ENCODE measurements at places on chromosomes 16 and 17.
A peak's percentile ranks its signal among the peaks of the same experiment; 100 is the strongest.

- H3K36me3 ChIP-seq = no peaks in the 10 kb centered on the region
- no peaks in the 10 kb centered on the region for H3K27me3 ChIP-seq
- peak; percentile 67 for DNase-seq
- H3K27ac ChIP-seq = peak overlapping the region; percentile 75
Measured at GRCh38 chr17:57875290-57876022, 25.6 kb upstream of the MRPS23 start.

GRCh38 chr16:4979164-4979563, 21.0 kb downstream of the SEC14L5 start:
- no peak overlapping the region for H3K4me3 ChIP-seq
- H3K36me3 ChIP-seq = no peaks in the 10 kb centered on the region
- peaks cover 2% of the 10 kb centered on the region for H3K27me3 ChIP-seq
- H3K27ac ChIP-seq = no peak overlapping the region
- no peaks in the 10 kb centered on the region for H3K4me1 ChIP-seq
- no peak for DNase-seq

DNA sequence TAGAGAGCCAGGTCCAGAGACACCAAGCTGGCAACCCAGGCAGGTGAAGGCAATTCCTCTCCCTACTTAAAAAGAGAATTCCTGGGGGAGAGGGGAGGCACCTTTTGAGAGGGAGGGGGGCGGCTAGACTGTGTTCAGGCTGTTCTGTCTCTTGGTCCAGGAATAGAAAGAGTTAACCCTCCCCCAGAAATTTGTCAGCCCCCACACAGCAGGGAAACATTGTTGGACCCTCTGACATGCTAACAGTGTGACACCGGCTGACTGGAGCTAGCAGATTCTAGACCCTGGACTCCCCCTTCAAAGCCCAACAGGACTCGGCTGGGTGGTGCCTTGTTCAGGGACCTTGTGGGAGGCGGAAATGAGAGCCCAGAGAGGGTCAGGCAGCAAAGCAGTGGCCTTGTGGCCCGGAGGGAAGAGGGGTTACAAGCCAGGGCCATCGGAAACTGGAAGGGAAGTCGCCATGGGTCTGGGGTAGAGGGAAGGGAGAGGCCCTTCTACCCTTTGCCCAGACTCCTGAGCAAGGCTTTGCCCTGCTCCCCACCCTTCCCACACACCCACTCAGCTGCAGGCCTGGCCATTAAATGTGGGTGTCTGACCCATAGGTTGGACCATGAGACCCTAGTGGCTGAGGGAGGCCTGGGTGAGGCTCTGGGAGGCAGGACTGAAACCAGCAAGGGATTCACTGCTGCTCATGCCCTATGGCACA, 44.6 kb downstream of the RAI1 start:
- H3K4me1 ChIP-seq = peaks cover 91% of the 10 kb centered on the region
- no peaks in the 10 kb centered on the region for H3K27me3 ChIP-seq
- H3K36me3 ChIP-seq = no peaks in the 10 kb centered on the region
- no peak overlapping the region for H3K4me3 ChIP-seq

DNA sequence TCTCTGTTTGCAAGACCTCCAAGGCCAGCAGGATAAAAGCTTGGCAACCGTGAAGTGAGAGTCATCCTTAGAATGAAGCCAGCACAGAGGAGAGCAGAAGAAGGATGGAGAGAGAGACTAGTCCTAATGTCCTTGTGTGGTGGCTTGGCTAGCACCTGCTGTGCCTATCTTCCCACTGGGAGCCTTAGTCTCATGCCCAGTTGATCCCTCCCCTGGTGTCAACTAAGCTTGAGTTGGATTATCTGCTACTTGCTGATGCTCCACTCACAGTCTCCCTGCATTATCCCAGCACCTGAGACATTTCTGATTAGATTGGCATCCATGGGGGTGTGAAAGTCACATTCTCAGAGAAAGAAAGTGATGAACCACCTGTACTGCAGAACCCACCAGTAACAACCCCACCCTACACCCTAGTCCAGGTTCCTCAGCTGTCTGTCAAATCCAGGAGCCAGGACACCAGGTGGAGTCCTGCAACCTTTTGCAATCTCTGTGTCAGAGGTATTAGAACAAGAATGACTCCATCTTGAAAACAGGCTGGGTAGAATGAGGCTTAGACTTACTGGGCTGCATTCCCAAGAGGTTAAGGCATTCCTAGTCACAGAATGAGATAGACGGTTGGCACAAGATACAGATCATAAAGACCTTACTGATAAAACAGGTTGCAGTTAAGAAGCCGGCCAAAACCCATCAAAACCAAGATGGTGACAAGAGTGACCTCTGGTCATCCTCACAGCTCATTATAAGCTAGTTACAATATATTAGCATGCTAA, 460.2 kb upstream of the C16orf82 start:
- H3K36me3 ChIP-seq = no peaks in the 10 kb centered on the region
- H3K27me3 ChIP-seq = no peaks in the 10 kb centered on the region
- no peak for DNase-seq
- H3K4me1 ChIP-seq = no peaks in the 10 kb centered on the region

GRCh38 chr17:73363442-73364154, 51.8 kb upstream of the CDC42EP4 start:
- no peaks in the 10 kb centered on the region for H3K27me3 ChIP-seq
- no peak overlapping the region for H3K4me3 ChIP-seq
- H3K27ac ChIP-seq = no peak overlapping the region
- H3K36me3 ChIP-seq = no peaks in the 10 kb centered on the region
- no peak for DNase-seq
- no peaks in the 10 kb centered on the region for H3K4me1 ChIP-seq

DNA sequence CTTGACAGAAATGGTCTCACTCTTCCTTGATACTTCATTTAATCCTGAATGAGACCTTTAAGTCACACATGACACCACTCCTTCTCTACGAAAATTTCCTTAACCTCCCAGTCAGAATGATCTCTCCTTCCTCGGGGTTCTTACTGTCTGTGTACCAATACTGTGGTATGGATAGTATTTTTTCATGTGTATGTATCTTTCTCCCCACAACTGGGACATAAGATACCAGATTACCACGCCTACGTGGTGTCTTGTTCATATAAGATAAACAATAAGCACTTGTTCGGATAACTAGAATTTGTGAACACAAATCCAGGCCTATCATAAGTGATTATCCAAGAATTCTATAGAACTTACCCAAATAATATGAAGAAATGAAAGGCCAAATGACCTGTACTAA, 11.3 kb downstream of the NUP88 start:
- no peak overlapping the region for H3K4me3 ChIP-seq
- H3K36me3 ChIP-seq = peaks cover 98% of the 10 kb centered on the region
- no peaks in the 10 kb centered on the region for H3K4me1 ChIP-seq
- DNase-seq = no peak
- H3K27ac ChIP-seq = no peak overlapping the region

DNA sequence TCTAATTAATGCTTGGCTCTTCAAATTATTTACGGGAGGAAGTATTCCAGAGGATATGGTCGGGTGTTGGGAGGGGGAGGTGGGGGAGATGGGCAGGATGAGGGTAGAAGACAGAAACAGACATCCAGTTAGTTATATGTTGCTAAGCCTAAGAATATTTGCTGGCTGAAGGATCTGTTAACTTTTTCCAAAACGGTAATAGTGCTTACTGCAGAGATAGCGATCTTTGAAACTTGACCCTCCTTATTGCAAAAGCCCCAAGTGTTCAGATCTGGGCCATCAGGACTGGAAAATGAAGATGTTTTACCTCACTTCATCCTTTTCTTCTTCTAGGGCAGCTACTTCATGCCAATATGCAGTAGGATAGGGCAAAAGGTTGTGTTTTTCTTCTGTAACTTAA, 27.0 kb upstream of the MMD start:
- no peak overlapping the region for H3K4me3 ChIP-seq
- no peak overlapping the region for H3K27ac ChIP-seq
- H3K36me3 ChIP-seq = no peaks in the 10 kb centered on the region
- H3K27me3 ChIP-seq = no peaks in the 10 kb centered on the region

- no peak overlapping the region for H3K4me3 ChIP-seq
- H3K27ac ChIP-seq = no peak overlapping the region
- H3K4me1 ChIP-seq = no peaks in the 10 kb centered on the region
- H3K36me3 ChIP-seq = no peaks in the 10 kb centered on the region
- no peak for DNase-seq
Measured at GRCh38 chr17:56109836-56110235, 43.4 kb upstream of the ANKFN1 start.

DNA sequence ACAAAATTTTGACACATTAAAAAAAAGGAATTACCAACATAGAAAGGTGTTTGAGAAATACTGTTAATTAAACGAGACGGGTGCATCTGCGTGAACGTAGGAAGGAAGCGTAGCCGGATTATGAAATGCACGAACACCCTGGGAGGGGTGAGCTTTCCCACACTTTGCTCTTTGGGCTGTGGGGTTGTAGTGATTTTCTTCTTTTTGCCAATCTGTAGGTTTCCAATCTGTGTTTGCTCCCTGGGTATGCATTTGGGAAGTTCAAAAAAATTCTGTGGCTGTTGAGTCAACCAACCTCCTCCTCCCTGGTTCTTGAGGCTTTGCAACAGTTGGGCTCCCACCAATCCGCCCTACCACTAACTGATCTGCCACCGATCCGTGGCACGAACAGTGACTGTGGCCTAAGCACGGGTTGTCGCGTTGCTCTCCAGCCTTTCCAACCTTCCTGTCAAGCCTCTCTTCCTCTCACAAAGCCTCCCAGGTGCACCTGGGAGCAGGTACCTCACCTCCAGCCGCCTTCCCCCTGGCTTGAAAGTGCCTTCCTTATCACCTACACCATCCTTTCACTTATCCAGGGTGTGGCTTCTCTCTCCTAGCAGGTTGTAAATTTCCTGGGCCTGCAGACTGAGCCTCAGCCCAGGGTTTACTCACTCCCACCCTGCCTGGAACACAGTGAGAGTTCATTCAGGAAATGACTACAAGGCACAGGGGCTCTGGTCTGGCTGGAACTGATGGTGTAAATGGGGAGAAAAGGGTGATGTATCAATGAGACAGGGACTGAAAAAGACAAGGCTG, 16.6 kb downstream of the RTN4RL1 start:
- no peaks in the 10 kb centered on the region for H3K36me3 ChIP-seq
- H3K27ac ChIP-seq = no peak overlapping the region
- H3K27me3 ChIP-seq = no peaks in the 10 kb centered on the region
- no peaks in the 10 kb centered on the region for H3K4me1 ChIP-seq

DNA sequence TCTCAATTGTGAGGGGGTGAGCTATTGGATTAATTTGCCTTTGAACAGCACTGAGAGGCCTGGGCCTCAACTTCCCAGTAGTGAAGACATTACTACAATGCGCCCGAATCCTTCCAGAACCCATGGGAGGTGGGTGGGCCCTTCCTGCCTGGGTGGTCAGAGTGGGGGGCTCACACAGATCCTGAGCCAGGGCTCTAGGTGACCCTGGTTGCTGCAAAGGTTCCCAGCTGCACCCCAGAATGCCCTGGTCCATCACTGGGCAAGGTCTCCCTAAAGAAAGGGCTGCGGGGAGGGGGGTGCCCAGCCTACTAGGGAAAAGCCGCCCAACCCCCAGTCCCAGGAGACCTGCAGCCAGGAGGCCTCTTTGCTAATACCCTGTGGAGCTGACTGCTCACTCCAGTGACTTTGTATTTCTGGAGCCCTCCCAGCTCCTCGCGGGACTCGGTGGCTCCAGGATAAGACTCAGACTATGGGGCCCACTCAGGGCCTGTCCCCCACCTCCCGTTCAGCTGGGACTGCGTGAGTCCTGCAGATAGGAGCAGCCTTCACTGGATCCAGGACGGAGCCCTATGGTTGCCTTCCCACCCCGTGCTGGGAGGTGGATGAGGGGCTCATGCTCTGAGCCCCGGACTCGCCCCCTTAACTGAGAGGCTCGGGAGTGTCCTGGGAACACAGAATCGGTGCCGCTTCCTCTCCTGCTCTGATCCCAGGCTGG, 40.2 kb downstream of the SLC7A5 start:
- H3K27ac ChIP-seq = no peak overlapping the region
- H3K4me1 ChIP-seq = no peaks in the 10 kb centered on the region
- no peak for DNase-seq
- H3K36me3 ChIP-seq = no peaks in the 10 kb centered on the region
- H3K4me3 ChIP-seq = no peak overlapping the region
- no peaks in the 10 kb centered on the region for H3K27me3 ChIP-seq

DNA sequence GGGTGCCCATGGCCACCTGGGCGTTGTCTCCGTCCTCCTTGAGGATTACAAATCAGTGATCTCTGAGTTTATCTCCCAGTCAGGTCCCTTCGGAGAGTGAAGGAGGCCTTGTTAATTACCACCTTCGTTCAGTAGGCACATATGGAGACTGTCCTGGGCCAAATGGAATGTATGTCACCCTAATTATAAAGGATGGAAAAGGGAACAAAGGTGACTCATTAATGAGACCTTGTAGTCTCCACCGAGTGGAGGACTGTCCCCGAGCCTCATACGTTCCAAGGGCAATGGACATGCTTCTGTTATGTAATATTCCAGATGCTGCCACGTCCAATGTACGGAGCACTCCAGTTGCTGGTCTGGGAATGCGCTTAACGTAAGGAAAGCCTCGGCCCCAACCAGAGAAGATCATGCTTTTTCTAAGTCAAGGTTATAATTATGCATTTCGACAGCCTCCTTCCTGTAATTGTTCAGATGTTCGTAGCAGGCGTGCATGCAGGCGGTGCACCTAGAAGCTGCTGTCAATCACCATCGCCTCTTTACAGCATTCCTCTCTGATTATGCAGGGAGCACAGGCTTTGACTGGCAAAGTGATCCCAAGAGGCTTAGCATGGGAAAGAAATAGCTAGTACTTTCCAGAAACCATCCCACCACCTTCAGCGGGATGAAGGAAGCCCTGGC, 22.4 kb upstream of the SEC14L1 start:
- H3K36me3 ChIP-seq = no peaks in the 10 kb centered on the region
- no peak for DNase-seq
- H3K27me3 ChIP-seq = no peaks in the 10 kb centered on the region
- H3K27ac ChIP-seq = no peak overlapping the region
- no peak overlapping the region for H3K4me3 ChIP-seq
- peaks cover 17% of the 10 kb centered on the region for H3K4me1 ChIP-seq

DNA sequence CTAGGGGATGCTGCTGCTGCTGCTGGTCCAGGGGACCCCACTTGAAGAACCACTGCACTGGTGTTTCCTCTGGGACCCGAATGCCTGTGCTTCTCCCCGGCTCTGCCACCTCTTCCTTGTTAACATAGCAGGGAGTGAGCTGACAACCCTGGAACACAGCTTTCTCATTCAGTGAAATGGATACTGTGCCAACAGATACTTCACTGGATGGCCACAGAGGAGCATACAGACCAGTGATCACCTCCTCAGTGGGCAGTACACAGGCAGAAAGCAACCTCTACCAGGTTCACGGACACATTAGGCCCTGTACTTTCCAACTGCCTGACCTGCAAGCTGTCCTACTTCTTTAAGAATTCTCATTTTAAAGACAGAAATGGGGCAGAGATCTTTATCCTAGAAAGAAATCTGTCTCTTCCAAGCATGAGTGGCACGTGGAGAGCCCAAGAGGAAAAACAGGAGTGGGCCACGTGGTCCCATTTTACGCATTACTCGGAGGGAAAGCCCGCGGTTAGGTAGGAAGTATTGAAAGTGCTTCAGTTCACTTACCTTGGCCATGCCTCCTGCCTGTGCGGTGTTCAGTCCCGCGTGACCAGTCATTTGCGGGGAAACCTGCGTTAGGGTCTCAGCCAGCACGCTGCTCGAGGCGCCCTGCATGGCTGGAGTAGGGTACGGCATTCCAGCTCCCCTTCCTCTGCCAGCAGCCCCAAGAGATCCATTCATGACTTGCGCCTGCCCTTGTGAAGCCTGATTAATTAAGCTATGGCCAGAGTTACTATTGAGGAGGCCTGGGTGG, 30.6 kb downstream of the CREBBP start:
- no peaks in the 10 kb centered on the region for H3K27me3 ChIP-seq
- H3K27ac ChIP-seq = no peak overlapping the region
- peaks cover 12% of the 10 kb centered on the region for H3K36me3 ChIP-seq
- H3K4me3 ChIP-seq = no peak overlapping the region

GRCh38 chr16:51085271-51085670, 65.8 kb downstream of the SALL1 start:
- no peaks in the 10 kb centered on the region for H3K36me3 ChIP-seq
- no peaks in the 10 kb centered on the region for H3K27me3 ChIP-seq
- no peak overlapping the region for H3K27ac ChIP-seq
- no peak overlapping the region for H3K4me3 ChIP-seq

All from tibial nerve (tissue), 4 donors.